Pericardium fibroblast (primary cell): ENCODE measurements at places on chromosomes 7 and 10. TPM values are rescaled to one million over a fixed set of nuclear protein-coding genes. Genes with fewer than 3 reads are reported as not detected.

Gene GALNT11
- 39.6 and 40.0 TPM in 2 replicates for total RNA-seq

Gene THSD7A
- total RNA-seq, result 0.09 and 0.23 TPM in 2 replicates

Gene C7orf33
- not detected in 2 replicates for total RNA-seq

Gene PRLHR
- not detected in 2 replicates for total RNA-seq

Gene MOGAT3
- total RNA-seq, result not detected in 2 replicates

Gene PTN
- 7.4 and 9.5 TPM in 2 replicates for total RNA-seq
